Brain microvascular endothelial cell (primary cell): ENCODE measurements at places on chromosomes 2 and 18.

- DNase-seq = no peak
Measured at GRCh38 chr2:237627441-237628246, at the start of gene LRRFIP1. LRRFIP1 (plus strand) TSS chr2:237627587; CDS start chr2:237627645, 58 bp downstream.

- DNase-seq = no peak
Measured at GRCh38 chr2:11681722-11682589, 12.0 kb upstream of the NTSR2 start.

- no peak for DNase-seq
Measured at GRCh38 chr2:199627417-199627816, 169.7 kb upstream of the SATB2 start.

DNA sequence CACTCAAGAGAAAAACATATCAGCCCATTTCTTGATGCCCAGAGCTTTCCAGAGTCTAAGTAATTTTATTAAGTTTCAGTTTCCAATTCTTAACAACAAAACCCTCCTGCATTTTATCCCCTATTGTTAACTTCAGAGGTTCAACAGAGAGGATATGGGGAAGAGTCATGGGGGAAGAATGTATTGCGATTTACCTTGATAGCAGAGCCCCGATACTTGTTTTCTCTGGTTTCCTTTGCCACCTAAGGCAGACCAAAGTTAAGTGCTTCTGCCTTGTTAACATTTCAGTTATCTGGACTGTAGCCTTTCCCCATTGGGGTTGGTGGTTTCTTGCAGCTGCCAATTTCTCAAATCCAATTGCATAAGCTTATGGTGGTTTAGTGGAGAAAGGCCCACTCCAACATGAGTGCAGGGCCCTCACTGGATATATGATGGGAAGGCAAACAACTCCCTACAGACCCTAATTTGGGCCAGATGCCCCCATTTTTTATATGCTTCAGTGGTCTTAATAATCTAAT lies 82.0 kb upstream of the ITGB6 start:
- no peak for DNase-seq

DNA sequence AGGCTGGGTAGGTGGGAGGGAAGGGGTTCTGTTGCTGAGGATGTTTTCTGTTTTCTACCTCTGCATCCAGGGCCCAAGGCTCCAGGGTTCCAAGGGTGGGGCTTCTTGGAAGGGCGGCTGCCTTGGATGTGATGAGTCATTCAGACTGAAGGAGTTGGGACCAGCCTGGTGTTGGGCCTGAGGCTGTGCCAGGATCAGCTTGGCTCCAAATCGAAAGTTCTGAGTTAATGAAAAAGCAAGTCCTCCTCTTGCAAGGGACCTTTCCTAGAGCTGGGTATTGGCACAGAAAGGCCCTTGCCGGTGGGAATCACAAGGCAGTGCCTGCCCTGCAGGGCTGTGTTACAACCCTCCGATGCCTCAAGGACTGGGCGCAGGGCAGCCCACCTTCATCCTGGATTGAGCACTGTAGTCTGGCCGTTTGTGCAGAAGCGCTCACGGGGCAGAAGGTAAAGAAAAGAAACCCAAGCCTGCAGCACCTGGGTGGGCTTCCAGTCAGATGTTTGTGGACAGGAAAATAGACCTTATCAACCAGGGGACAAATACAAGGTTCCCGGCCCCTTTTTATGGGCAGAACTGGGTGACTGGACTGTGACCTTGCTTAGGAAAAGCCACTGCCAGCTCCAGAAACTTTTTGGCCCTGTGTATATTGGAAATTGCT lies 52.5 kb upstream of the MCFD2 start:
- DNase-seq = peak; percentile 74

DNA sequence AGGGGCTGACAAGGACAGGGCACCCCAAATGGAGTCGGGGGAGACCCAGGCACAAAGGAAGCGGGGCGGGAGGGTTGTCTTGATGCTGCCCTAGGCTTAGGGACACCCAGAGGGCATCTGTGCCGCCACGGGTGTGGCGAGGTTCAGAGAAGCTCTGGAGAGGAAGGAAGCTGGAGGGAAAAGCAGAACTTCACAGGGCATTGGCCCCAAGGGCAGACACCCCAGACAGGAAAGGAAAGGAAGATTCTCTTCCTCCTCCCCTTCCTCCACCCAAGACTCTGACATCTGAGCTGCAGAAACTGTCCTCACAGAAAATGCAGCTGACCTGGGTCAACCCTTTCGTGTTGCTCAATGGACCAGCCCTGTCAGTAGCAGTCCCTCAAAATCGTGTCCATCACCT lies 25.6 kb downstream of the DNMT3A start:
- DNase-seq = no peak

DNA sequence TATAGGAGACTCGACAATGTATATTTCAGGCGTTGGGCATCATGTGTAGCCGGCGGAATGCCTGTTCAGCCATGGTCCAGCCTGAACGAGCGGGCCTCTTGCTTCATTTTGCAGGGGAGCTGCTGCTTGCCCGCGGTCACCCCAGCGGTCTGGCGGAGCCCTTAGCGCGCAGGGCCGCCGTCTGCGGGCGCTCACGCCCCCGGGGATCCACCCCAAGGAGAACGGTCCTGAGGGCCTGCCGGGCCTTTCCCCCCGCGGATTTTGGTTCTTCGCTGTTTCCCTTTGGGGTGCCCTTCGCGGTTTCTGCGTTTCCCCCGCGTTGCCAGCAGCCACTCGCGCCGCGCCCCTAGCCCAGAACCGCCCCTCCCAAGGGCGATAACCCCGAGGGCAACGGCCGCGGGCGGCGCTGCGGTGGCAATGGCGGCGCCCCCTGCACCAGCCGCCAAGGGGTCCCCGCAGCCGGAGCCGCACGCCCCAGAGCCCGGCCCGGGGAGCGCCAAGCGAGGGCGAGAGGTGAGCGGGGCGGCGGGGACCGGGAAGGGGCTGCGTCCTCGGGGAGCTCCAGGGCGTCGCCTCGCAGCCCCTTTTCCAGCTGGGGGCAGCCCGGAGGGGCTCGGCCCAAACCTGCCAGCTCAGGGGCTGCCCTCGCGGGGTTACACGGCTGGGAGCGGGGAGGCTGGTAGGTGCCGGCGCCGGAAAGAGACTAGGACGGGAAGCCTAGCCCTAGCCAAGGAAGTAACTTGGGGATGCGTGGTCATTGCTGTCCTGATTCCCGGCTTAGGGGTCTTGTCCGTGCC lies at the start of gene MFSD2B:
Gene MFSD2B (plus strand): TSS at position 406 of the 797 bp plus-strand sequence. CDS start 12 bp downstream, at position 418.
- DNase-seq = no peak

- DNase-seq = peak; percentile 33
Measured at GRCh38 chr2:16546128-16546754, 119.4 kb downstream of the CYRIA start.

DNA sequence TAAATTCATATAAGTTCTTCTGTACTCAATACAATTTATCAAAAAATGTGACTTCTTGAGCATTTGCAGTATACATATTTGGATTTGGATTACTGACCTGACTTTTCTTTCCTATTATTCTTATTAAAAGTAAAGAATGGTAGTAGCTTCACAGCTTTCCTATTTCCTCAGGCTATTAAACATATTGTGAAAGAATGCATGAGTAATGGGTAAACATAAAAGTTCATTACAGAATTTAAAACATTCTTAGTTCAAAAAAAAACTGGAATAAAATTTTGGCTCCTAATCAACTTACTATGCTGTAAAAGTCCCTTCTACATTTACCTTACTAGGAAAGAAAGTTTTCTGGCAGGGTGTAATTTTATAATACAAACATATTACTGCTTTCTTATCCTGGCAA lies 27.3 kb upstream of the C2orf66 start:
- DNase-seq = no peak

DNA sequence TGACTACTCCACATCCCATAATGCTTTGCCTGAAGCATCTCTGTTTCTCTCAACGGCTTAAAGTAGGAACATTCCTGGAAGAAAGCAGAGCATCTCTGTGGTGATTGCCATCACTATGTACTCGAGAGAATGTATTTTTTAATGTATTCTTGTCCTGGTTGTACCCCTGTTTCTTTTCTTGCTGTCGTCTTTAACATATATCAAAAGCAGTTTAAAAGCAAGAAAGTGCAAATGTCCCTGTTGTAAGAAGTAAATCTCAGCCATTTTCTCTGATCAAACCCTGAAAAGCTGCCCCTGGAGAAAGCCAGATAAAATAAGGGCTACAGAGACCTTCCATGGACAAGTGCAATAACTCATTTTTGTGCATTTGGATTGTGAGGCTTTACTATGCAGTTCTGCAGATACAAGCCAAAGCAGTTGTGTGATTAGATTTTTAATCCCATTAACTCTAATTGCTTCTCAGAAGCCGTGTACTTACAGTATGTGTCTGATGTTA lies 70.8 kb downstream of the XIRP2 start:
- no peak for DNase-seq

DNA sequence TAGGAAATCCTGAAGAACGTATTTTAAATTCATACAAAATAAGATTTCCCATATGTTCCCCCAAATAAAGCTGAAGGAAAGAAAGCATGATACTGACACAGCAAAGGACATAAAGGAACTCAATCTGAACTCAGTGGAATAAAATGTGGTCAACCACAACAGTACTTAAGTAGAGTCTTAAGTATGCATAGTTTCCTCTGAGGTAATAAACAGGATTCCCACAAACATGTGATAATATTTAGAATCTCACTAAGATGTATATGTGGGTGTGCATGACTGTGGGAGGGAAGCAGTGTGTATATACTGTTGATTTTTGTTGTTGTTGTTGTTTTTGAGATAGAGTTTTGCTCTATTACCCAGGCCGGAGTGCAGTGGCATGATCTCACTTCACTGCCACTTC lies 69.3 kb downstream of the NOL10 start:
- peak; percentile 50 for DNase-seq

GRCh38 chr2:22829791-22830190 lies 555.2 kb upstream of the KLHL29 start:
- DNase-seq = no peak

GRCh38 chr2:64939332-64939917 lies 49.8 kb upstream of the SLC1A4 start:
- no peak for DNase-seq

- peak; percentile 37 for DNase-seq
Measured at GRCh38 chr2:86072271-86072858, 33.3 kb downstream of the POLR1A start.

GRCh38 chr18:8212896-8213780 lies 396.1 kb upstream of the RAB12 start:
- DNase-seq = peak; percentile 96

GRCh38 chr18:28718696-28719095 lies 541.8 kb upstream of the CDH2 start:
- no peak for DNase-seq

DNA sequence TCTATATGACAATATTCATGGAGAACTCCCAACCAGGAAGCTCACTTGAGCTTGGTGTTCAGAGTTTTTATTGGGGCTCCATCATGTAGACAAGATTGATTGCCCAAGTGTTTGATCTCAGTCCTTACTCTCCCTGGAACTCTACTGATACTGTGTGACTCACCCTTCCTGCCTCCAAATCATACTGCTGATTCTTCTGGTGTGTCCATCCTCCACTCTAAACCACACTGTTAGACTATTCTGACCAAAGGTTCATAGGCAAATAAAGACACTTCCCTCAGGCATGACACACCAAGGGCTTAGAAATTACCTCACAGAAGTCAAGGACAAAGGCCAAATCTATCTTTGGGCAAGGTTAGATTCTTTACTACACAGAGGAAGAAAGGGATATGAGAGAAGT lies 107.9 kb upstream of the CDH20 start:
- peak; percentile 47 for DNase-seq

- DNase-seq = peak; percentile 61
Measured at GRCh38 chr2:33412920-33413319, 63.5 kb upstream of the RASGRP3 start.

- no peak for DNase-seq
Measured at GRCh38 chr18:79750980-79751571, 46.7 kb upstream of the KCNG2 start.

DNA sequence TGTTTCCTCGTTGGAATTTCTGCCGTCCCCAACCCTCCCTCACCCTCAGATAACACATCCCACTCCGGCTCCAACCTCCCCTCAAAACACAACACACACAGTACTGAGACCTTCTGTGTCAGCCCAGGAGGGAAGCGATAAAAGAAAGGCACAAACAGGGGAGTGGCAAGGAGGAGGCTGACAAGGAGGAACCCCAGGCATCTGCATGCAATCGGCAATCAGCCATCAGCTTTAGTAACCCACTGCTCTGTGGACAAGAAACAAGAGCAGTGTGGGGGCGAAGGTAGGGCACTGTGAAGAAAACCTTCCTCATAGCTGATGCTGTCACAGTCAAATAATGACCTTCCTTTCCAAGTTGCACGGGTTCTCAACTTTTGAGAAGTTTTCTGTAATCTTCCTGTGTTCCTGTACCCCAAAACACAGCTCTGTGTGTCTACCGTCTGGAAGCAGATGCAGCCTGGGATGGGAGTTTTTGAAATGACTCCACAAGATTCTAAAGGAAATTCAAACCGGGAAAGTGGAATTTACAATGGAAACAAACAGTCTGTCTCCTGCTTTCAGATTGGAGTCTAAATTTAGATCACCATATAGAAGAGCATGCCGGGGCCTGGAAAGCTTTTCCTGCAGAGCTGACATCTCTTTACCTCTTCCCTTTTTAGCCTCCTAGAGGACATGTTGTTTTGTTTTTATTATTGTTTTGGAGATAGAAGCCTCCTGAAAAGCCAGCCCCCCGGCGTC lies 16.4 kb upstream of the LPIN2 start:
- DNase-seq = no peak

DNA sequence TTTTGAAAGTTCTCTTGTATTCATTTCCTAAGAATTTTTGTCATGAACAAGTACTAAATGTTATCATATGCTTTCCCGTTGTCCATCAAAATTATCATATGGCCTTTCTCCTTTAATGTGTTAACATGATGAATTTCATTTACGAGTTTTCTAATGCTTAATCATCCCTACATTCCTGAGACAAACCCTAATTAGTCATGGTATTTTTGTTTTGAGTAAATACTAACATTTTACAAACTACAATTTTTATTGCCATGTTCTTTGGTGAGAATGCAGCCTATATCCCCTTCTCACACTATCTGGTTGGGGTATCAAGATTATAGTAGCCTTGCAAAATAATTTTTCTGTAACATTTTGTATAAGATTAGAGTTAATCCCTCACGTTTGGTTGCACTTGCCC lies 14.5 kb downstream of the SMAD2 start:
- no peak for DNase-seq

GRCh38 chr18:63266888-63267790 lies 52.4 kb downstream of the BCL2 start:
- DNase-seq = no peak

DNA sequence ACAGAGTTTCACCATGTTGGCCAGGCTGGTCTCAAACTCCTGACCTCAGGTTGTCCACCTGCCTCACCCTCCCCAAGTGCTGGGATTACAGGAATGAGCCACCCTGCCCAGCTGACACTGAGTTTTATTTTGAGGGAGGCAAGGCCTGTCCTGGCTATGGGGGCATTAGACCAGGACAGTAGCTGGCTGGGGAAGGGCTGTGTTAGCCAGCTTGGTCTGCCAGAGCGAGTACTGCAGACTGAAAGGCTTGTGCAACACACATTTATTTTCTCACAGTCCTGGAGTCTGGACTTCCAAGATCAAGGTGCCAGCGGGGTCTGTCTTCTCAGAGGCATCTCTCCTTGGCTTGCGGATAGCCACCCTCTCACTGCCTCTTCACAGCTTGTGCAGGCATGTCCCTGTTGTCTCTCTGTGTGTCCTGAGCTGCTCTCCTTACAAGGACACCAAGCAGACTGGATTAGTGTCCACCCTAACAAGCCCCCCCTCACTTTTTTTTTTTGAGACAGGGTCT lies 59.4 kb upstream of the HAAO start:
- DNase-seq = no peak
